ENCODE measurements at places on chromosomes 4 and X.

- no peak for DNase-seq
Measured at GRCh38 chrX:74259885-74260491, 44.0 kb upstream of the ZCCHC13 start.

- no peak for DNase-seq
Measured at GRCh38 chrX:13147147-13147546, 102.7 kb upstream of the FAM9C start.

- no peak for DNase-seq
Measured at GRCh38 chr4:61425315-61425714, 225.2 kb downstream of the ADGRL3 start.

DNA sequence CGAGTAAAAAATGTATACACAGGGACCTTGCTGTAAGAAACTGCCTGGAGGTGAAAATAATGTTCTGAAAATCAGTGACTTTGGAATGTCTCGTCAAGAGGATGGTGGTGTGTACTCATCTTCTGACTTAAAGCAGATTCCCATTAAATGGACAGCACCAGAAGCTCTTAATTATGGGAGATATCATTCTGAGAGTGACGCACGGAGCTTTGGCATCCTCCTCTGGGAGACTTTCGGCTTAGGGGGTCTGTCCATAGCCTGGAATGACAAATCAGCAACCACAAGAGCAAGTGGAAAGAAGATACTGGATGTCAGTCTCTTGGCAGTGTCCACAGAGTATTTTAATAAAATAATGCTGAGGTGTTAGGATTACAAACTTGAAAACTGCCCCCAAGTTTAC is 129.4 kb downstream of the THOC2 start:
- no peak for DNase-seq

Data from activated naive CD8-positive, alpha-beta T cell treated with anti-CD3 and anti-CD28 coated beads, Interleukin-2, amount 10 ng/mL, durations not matched to agents 7 days and 5 days (primary cell).